ENCODE measurements at places on chromosomes 2 and 18. TPM values are rescaled to one million over a fixed set of nuclear protein-coding genes. Genes with fewer than 3 reads are reported as not detected.

Gene SPOPL
- total RNA-seq = 16.9 TPM

Gene EMILIN2
- total RNA-seq = 11.2 TPM

Gene FSHR
- total RNA-seq = not detected

Gene DES
- total RNA-seq = 4.7 TPM

Gene GNAL
- 0.16 TPM for total RNA-seq

Gene ANKRD62
- total RNA-seq = not detected

Gene M1AP
- not detected for total RNA-seq

Gene CASP8
- 26.8 TPM for total RNA-seq

Gene IL36RN
- total RNA-seq = not detected

Gene VWC2L
- not detected for total RNA-seq

Gene MPV17
- 92.8 TPM for total RNA-seq

Gene FAP
- 150 TPM for total RNA-seq

Gene INO80B
- 28.0 TPM for total RNA-seq

Gene RALBP1
- 100 TPM for total RNA-seq

Gene SCN9A
- total RNA-seq = 14.0 TPM

Gene IL36A
- total RNA-seq = 2.0 TPM

Gene CDH20
- 0.09 TPM for total RNA-seq

Gene GALNT13
- 0.45 TPM for total RNA-seq

Gene KLHL41
- total RNA-seq = 2.1 TPM

Gene TPO
- total RNA-seq = not detected

Gene SPC25
- not detected for total RNA-seq

Gene SCN2A
- 18.5 TPM for total RNA-seq

Gene IKZF2
- 11.3 TPM for total RNA-seq

Gene MC5R
- not detected for total RNA-seq

Gene NAT8
- not detected for total RNA-seq

Gene TUBB8B
- not detected for total RNA-seq

Gene NOL4
- total RNA-seq = not detected

Gene KIAA2012
- not detected for total RNA-seq

Gene CYS1
- total RNA-seq = 7.0 TPM

Gene KATNAL2
- total RNA-seq = 10.4 TPM

Gene PRKAG3
- total RNA-seq = 0.41 TPM

Gene FNDC4
- 7.3 TPM for total RNA-seq

Gene PFN4
- 1.7 TPM for total RNA-seq

Gene KIF1A
- total RNA-seq = under 0.01 TPM

Gene CDH19
- not detected for total RNA-seq

Gene MATN3
- 1.1 TPM for total RNA-seq

Gene VWA3B
- not detected for total RNA-seq

Gene MARCO
- not detected for total RNA-seq

Gene STON1
- total RNA-seq = 24.6 TPM

Gene POTEJ
- not detected for total RNA-seq

Measured in fibroblast of the aortic adventitia (primary cell).